ENCODE measurements at places on chromosomes 16 and 17.

DNA sequence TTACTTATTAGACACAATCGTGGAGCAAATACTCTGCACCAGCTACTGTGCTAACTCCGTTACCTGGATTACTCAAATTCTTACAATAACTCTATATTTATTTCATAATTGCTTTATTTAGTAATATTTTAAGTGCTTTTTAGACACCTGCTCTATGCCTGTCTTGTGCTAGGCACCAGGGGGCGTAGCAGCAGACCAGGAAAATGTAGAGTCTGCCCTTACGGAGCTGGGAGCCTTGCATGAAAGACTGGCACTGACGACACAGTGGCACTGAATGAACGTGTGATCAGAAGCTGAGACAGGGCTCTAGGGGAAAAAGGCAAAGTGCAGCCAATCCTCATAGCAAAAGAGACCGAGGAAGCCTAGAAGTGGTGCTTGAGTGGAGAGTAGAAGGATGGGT, 486.5 kb downstream of the CDH13 start:
- DNase-seq: no peak

DNA sequence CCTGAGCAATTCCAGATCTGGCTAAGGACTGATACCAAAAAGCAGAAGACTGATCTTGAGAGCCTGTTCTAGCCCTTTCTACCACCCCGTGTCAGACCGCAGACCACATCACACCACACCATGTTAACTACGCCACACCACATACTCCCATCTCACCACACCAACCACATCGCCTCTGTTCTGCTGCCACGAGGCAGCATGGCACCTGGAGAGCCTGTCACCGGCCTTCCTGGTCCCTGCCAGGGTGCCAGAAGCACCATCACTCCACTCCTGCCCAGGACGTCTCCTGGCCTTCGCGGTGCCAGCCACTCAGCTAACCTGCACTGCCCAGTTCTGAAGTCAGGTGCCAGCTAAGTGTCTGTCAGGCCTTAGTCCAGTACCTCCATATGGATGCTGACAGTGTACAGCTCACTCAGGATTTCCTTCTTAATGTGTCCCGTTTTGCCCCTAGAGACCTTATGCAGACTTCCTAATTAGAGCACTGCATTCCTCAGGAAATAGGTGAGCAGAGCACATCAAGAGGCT, 37.2 kb upstream of the BCAR1 start:
- no peak for DNase-seq

DNA sequence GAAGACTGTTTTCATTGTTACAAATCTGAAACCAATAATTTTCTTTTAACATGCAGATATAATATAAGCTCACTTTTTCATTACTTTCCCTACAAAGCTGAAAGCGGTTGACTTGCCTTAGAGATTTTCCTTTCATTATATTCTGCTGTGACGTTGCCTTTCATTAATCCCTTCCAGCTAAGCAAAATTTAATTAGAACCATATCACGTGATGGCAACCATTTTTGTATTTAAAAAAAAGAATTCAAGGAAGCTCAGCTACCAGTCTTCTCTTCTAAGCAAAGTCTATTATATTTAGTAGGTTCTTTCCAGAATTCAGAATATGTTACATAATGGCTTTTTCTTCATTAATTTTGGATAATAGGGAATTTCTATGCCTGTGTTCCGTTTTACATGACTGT, 186.5 kb downstream of the PRKCA start:
- no peak for DNase-seq

DNA sequence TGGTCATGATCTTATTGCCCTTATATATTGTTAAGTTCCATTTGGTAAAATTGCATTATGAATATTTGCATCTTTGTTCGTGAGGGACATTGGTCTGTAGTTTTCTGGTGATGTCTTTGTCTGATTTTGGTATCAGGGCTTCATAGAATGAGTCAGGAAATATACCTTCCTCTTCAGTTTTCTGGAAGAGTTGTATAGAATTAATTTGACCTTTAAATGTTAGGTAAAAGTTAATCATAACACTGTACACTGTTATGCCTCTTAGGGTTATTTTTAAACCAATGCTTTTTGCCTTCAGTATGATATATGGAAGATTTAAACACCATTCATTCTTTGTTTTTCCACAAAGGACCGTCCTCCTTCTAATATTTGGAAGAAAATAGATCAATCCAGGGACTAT, 180.0 kb downstream of the CHD9 start:
- no peak for DNase-seq

Measured in posterior vena cava (tissue), 2 donors.